ENCODE measurements at places on chromosomes 5 and 9.

- no peak for DNase-seq
These were observed 9.8 kb upstream of the FTMT start for GRCh38 chr5:121841892-121842291.

DNA sequence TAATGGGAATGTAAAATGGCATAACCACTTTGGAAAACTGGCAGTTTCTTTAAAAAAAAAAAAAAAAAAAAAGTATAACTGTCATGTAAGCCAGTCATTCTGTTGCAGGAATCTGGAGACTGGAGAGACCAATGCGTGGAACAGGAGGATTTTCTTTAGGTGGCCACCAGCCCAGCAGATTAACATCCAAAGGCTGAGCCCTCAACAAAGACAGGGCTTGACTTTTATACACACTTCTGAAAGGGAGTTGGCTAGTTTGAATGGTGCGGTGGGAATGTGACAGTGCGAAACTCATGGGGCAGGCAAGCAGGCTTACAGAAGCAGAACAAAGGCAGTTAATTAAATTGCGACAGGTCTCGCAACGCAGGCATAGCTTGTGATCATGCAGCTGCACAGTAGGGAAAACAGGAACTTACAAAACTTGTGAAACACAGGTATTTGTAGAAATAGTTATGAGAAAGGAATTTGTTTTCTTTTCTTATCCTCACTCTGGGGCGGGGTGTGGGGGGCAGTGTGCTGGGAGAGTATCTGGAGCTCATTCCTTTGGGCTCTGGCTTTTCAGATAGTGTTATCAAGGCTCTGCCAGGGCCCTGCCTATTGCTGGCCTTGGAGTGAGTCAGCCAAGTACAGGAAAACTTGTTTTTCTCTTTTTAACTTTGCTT, 12.0 kb downstream of the UIMC1 start:
- no peak for DNase-seq

GRCh38 chr5:172757394-172758010, 13.5 kb downstream of the DUSP1 start:
- no peak for DNase-seq

- DNase-seq = no peak
These were observed 117.5 kb upstream of the CLINT1 start for GRCh38 chr5:157976429-157976828.

DNA sequence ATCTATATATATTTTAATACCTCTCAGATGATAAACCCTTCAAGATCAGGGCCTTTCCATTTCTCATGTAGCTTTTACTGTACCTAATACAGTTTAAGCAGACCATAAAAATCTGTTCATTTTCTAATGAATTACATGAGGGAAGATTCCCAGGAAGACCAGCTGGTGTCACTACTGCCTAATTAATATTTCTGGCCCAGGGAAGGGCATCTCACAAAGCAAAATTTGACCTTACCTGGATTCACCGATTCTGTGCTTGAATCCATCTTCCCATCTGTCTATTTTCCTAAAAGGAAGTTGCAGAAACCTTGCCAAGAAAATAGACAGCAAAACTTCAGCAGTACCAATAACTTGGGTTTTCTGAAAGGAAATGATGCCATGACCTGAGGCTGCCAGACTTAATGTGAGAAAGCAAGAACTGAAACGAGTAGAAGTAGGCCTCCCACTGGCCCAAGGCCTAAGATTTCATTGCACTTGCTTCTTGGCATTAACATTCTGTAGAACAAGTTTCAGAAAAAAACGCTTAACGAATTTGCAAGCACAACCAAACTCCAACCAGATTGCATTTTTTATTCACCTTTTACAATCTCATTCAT, 83.0 kb upstream of the GLIS3 start:
- no peak for DNase-seq
